Activated CD4-positive, alpha-beta T cell treated with anti-CD3 and anti-CD28 coated beads, Interleukin-2, amount 10 ng/mL, durations not matched to agents 7 days and 5 days (primary cell): ENCODE measurements at places on chromosomes 4 and X.

DNA sequence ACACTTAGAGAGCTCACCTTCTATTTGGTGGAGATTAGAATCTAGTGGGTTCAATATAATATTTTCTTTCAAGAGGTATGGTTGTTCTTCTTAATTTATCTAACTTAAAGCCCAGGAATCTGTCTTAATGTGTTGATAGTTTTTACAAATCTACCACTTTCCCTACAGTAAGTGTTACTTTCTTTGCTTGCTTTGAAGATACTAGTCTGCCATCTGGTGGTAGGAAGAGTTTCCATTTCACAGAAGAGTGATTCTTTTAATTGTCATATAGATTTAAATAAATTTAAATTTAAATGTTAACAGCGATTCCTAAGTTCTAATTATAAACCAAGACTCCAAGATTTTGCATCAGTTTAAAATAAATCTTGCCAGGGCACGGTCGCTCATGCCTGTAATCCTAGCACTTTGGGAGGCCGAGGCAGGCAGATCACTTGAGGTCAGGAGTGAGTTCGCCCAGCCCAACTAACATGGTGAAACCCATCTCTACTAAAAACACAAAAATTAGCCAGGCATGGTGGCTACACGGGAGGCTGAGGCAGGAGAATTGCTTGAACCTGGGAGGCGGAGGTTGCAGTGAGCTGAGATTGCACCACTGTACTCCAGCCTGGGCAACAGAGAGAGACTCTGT is 43.5 kb downstream of the NUDT9 start:
- peak; percentile 40 for DNase-seq

DNA sequence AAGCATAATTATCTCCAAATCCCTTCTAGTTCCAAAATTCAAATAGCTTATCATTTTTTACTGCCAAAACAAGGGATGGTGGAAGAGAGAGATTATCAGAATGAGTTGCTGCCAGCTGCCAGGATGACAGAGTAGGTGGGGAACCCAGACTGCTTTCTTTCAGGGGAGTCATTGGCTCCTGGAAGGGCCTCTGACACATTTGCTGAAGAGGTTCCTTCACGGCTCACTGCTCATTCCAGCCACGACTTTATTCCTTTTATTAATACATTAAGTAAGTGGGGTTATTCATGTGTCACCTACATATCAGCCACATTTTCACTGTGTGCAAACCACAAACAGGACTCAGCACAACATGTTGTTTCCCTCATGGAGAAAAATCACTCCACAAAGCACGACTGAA is 12.7 kb upstream of the SMIM43 start:
- DNase-seq = no peak

DNA sequence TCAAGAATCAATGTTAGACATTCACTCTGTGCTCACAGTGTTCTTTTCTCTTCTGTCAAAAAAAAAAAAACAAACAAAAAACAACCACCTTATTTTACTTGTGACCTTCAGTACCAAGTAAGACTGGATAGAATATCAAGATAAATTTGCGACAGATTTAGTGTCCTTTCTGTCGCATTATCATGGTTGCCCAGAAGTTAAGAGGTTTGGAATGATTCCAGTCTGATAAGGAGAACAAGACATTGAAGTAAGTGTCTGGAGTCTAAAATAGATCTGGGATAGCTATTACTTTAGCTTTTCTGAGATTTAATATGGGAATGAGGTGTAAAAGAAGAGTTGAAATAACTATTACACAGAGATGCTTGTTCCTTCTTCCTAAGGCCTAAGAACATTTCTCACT is 31.7 kb downstream of the SNCA start:
- no peak for DNase-seq

GRCh38 chrX:109914114-109914849 is 88.6 kb upstream of the TMEM164 start:
- DNase-seq = no peak

DNA sequence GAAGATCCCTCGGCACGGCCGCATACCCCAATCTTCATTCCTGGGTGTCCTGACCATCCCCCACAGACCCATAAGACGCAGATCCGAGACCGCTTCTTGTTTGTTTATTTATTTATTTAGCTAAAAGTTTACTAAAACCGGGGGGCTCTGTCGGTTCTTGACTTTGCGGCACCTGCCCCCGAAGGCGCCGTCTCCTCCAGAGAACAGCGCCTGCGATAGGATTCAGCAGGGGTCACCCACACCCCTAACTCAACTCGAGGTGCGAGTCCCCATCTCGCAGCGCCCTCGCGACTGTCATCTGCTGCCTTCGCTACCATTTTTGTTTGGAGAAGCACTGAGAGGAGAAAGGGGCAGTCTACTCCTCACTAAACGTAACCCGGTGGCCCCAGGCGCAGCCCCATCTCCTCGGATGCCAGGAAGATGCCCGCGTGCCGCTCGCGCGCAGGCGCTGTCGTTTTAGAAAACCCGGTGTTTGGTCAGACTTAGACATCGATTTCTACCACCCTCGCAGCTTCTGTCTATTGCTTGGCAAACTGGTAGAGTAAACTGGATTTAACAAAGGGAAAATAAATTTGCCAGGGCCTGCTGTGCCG is 18.9 kb upstream of the GPR101 start:
- DNase-seq = peak; percentile 8

GRCh38 chrX:72208126-72208800 is 26.7 kb downstream of the PIN4 start:
- DNase-seq = no peak

DNA sequence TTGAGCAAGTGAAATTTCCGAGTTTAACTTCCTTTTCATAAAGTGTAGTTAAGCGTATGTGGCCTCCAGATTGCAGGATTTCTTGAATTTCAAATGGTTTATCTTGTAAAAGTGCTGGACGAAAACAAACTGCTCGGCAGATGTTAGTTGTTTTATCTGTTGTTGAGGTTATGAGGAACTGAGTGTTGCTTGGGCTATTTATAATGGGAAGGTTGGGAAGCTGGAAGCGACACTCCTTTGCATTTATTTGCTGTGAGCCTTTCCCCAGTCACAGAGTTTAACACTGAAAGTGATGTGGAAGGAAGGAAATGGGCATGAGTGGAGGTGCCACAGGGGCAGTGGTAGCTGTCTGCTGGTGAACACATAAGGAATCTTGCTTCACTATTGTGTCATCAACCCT is 284.9 kb downstream of the PCDH7 start:
- no peak for DNase-seq

DNA sequence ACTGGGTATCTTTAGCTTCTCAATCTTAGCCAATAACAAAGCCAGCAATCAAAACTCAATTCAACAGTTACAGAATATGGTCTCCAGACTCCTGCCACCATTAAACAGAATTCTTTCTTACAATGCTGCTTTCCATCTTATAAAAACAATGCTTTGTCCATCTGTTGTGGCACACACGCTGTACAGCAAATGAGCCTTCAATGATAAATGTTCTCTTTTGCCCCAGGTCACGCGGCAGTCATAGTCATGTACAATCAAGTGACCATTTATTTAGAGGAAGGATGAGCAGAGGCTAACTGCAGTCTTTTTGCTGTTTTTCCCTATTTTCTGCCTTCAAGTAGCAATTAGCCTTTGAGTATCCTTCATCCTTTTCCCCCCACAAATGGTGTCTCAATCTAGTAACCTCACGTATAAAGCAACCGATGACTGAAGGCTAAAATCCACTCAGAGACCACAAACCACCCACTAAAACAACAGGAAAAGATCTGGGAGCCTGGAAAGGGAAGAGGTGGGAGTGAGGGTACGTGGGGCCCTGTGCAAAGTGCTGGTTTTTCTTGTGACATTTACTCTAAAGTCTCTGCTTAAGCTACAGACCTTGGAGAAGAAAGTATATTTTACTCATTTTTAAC is 24.4 kb downstream of the TRIM2 start:
- DNase-seq = no peak

- DNase-seq = no peak
These were observed 119.7 kb downstream of the NFKB1 start for GRCh38 chr4:102620697-102621497.
